ENCODE measurements at places on chromosomes 2 and 18.
A peak's percentile ranks its signal among the peaks of the same experiment; 100 is the strongest.

DNA sequence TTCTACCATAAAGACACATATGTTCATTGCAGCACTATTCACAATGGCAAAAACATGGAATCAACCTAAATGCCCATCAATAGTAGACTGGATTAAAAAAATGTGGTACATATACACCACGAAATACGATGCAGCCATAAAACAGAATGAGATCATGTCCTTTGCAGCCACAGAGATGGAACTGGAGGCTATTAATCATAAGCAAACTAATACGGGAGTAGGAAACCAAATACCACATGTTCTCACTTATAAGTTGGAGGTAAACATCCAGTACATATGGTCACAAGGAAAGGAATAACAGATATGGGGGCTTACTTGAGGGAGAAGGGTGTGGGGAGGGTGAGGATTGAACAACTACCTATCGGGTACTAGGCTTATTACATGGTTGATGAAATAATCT lies 7.7 kb downstream of the HMSD start:
- DNase-seq: no peak

DNA sequence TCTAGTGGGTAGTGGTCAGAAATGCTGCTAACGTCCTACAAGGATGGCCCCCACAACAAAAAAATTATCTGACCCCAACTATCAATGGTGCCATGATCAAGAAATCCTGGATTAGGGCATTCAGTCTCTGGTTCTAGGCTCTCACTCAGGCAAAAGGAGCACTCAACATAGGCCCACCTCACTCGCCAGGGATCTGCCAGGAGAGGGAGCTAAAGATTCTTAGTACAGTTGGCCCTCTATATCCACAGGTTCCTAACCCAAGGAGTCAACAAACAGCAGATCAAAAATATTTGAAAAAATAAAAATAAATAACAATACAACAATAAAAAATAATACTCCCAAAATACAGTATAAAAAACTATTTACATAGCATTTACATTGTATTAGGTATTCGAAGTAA lies 10.0 kb downstream of the SLC4A5 start:
- DNase-seq: peak; percentile 23

DNA sequence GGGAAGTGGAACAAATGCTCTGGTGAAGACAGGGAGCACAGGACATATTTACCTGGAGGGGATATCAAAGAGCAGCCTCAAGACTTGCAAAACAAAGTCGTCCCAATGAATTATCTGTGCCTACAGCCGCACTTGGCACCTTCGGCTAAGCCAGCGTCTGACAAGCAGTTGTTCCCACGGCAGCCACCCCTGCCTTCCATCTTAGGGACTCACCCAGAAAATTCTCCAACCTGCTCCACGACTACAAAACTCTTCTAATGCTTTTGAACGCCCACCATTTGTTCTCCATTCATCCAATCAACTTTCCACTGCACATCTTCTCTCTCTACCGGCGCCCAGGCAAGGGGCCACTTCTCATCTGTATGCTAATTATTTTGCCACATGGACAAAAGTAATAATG lies 7.0 kb downstream of the MYT1L start:
- no peak for DNase-seq

DNA sequence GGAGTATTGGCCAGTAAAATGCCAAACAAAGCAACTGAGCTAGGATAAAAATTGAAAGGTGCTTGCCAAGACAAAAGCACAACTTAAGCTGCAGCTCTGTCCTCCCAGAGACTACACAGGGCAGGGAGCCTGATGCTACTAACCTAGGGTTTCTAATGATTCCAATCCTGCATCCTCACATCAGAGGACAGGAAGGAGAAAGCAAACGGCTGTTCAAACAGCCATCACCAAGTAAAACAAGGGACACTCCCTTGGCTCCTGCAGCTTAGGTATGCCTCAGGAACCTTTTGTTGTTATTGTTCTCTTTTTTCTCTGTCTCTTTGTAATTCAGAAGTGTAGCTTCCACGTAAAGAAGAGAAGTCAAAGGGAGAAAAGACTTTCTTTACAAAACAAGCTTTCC lies 99.5 kb downstream of the TCF4 start:
- no peak for DNase-seq
